Stimulated activated CD4-positive, alpha-beta T cell treated with anti-CD3 and anti-CD28 coated beads, TNF-alpha, amount 100 ng/mL, for 24 hours (primary cell): ENCODE measurements at places on chromosomes 6 and 20.

GRCh38 chr20:12482661-12483060, 526.1 kb upstream of the SPTLC3 start:
- no peak for DNase-seq

GRCh38 chr20:48689388-48689787, 138.4 kb downstream of the PREX1 start:
- no peak for DNase-seq

GRCh38 chr6:116059713-116060571, 749 bp downstream of the FRK start:
- no peak for DNase-seq

DNA sequence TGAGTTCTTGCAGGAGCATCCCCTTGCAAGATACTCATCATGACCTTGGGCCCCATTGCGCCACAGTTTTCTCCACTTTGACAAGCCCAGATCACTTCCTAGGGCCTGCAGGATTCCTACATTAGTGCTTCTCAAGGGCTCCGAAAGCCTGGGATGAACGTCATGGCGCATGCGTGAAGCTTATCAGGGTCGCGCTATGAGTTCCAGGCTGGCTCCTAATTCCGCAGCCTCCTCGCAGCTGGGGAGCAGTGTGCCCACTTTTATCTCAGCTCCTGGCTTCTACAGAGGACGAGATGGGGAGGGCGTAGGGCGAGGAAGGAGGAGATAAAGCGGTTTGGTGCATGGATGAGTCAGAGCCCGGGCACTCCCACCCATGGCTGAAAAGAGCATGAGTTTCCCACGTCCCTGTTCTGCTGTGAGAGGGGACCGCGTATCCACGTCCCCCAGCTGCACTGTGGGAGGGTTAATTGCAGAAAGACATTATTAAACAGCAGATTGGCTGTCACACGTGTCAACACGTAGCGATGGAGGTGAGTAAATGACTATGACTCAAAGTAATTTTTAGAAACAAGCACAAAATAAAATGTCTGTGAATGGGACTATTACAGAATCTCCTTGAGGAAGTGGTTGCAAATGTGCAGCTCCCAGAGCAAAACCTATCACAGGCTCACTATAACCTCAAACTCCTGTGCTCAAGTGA, 72.9 kb upstream of the DSP start:
- DNase-seq = no peak

- DNase-seq = no peak
Measured at GRCh38 chr6:63774961-63775360, 139.4 kb downstream of the PHF3 start.

DNA sequence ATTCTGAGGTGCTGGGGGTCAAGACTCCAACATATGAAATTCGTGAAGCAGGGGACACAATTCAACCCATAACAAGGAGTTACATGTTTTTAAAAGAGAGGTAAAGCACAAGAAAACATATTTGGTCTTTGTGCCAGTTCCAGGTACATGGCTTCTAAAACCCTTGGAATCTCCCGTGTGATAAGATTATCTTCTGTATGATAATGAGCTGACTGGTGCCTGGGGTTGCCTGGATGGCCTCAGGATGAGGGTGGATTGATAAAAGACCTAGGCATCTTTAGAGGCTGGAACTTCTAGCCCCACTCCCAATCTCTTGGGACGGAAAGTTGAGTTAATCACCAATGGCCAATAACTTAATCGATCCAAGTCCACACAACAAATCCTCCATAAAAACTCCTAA, 87.0 kb downstream of the FAM217A start:
- no peak for DNase-seq

DNA sequence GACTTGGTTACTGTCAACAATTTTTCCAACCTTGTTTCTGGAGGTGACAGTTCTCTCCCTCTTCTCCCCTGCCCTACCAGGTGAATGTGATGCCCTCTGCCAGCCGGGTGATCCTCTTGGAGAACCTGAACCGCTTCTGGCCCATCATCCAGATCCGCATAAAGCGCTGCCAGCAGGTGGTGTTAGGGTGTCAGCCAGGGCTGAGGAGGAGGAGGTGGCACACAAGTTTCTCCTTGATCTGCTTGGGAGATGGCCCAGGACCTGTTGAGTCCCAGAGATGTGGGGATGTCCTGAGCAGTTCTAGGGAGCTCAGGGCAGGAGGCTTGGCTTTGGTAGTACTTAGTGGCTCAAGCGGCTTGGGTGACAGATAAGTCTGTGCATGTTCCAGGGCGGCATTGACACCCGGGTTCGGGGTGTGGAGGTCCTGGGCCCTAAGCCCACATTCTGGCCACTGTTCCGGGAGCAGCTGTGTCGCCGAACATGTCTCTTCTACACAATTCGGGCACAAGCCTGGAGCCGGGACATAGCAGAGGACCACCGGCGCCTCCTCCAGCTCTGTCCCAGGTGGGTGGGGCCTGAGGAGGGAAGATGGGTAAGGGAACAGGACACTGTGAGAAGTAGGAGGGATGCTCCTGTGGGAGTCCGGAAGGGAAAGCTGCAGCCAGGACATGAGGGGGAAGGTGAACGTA, 21.2 kb downstream of the CUL9 start:
- no peak for DNase-seq

GRCh38 chr20:49811825-49812506, 662 bp upstream of the SLC9A8 start:
- DNase-seq = no peak

DNA sequence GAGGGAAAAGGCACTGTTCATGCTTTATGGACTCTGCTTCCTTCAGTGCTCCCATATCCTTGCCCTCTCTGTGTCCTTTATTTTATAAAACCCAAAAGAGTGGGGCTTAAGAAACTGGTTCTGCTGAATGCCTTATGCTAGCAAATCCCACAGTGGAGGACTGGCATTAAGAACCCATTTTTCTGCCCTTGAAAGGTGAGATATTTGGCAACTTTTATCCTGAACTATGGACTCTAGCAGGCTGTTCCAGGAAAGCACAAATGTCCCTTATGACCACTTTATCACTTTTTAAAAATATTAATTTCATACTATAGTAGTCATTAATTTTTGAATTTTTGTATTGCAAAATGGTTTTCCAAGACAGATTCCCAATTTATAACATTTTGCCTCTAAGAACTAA, 93.3 kb downstream of the ADAT2 start:
- no peak for DNase-seq

GRCh38 chr6:157225575-157225995, 97.7 kb downstream of the TMEM242 start:
- DNase-seq = no peak
